ENCODE measurements at places on chromosomes 6 and 20. TPM values are rescaled to one million over a fixed set of nuclear protein-coding genes. Genes with fewer than 3 reads are reported as not detected.

SNX3 gene
- 172 TPM for total RNA-seq

CLPSL2 gene
- not detected for total RNA-seq

OR2B3 gene
- total RNA-seq: not detected

NFS1 gene
- total RNA-seq: 17.8 TPM

MDFI gene
- total RNA-seq: 0.23 TPM

EFCAB8 gene
- under 0.01 TPM for total RNA-seq

HSPA1A gene
- total RNA-seq: 47.1 TPM

NHSL1 gene
- 3.5 TPM for total RNA-seq

AIF1 gene
- total RNA-seq: not detected

TXNDC5 gene
- total RNA-seq: 2,085 TPM

AIG1 gene
- 19.2 TPM for total RNA-seq

TUBB1 gene
- not detected for total RNA-seq

FRK gene
- 0.47 TPM for total RNA-seq

NELFE gene
- total RNA-seq: 77.8 TPM

RBPJL gene
- total RNA-seq: not detected

TAGAP gene
- total RNA-seq: not detected

BCAS4 gene
- total RNA-seq: 22.5 TPM

RAET1E gene
- total RNA-seq: 0.47 TPM

OR2J3 gene
- total RNA-seq: not detected

CST4 gene
- total RNA-seq: not detected

TMEM217 gene
- total RNA-seq: 2.4 TPM

TAAR5 gene
- total RNA-seq: not detected

PMEPA1 gene
- 11.0 TPM for total RNA-seq

CRISP2 gene
- not detected for total RNA-seq

MAK gene
- not detected for total RNA-seq

COL9A1 gene
- not detected for total RNA-seq

TSBP1 gene
- total RNA-seq: not detected

PPP1R16B gene
- 0.12 TPM for total RNA-seq

HCK gene
- not detected for total RNA-seq

GPR6 gene
- not detected for total RNA-seq

BEND6 gene
- total RNA-seq: 6.1 TPM

Measured in smooth muscle cell of the coronary artery (primary cell).